ENCODE measurements at places on chromosomes 6 and 20. TPM values are rescaled to one million over a fixed set of nuclear protein-coding genes. Genes with fewer than 3 reads are reported as not detected.

- H3K27ac ChIP-seq = no peak overlapping the region
- H3K27me3 ChIP-seq = no peaks in the 10 kb centered on the region
- no peak overlapping the region for H3K4me3 ChIP-seq
- DNase-seq = no peak
Measured at GRCh38 chr20:4876301-4876700, 125.0 kb downstream of the SLC23A2 start.

The NFYA gene
- 42.1 TPM for total RNA-seq

The TMEM217 gene
- total RNA-seq = 4.6 TPM

GRCh38 chr6:47680051-47680450 lies 18.3 kb upstream of the ADGRF4 start:
- no peak overlapping the region for H3K4me3 ChIP-seq
- peaks cover 5% of the 10 kb centered on the region for H3K4me1 ChIP-seq
- no peak overlapping the region for H3K27ac ChIP-seq
- no peaks in the 10 kb centered on the region for H3K27me3 ChIP-seq
- H3K36me3 ChIP-seq = no peaks in the 10 kb centered on the region
- DNase-seq = peak; percentile 52

DNA sequence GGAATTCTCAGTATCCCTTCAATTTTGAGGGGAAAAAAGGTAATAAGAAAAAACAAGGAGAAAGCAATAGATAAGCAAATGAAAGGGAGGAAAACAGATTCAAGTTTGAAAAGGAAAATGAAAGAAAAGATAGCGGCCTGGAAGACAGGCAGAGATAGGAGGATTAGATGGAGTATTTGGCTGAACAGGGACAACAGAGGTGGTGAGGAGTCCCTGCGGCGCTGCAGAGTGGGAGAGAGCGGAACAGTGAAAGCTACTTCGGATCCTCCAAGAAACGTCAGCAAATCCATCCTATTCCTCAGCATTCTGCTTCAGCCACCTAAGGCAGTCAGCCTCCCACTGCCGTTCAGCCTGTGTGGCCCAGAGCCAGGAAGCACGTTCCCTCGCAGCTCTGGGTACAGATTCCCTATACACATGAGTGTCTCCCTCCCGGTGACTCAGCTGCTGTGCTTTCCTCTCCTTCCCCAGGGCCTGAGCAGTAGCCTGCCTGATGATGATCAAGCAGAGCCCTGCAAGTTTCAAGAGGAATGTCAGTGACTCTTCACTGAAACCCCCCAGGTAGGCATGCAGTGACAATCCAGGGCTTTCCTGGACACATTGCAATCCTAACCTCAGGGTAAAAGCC lies 43.4 kb upstream of the CDYL start:
- peak; percentile 91 for DNase-seq
- peak overlapping the region; percentile 68 for H3K27ac ChIP-seq
- H3K27me3 ChIP-seq = no peaks in the 10 kb centered on the region
- no peaks in the 10 kb centered on the region for H3K36me3 ChIP-seq

DNA sequence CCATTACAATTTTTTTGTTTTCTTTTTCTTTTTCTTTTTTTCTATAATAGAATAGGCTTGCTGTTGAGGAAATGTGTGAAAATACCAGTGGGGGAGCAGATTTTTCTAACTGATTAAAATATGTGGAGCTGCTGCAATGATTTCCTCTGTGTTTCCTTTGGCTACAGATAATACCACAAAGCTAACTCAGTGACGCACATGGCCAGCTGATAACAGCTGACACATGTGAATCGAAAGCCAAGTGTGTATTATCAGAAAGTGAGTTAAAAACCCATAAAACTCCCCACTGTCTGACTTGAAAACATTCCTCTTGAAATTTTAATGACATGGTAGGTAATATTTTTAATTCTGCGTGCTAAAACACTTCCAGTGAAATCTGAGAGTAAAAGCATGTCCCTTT lies 70.8 kb upstream of the AHI1 start:
- H3K4me3 ChIP-seq = no peak overlapping the region
- no peaks in the 10 kb centered on the region for H3K4me1 ChIP-seq
- no peaks in the 10 kb centered on the region for H3K27me3 ChIP-seq
- H3K27ac ChIP-seq = no peak overlapping the region
- DNase-seq = peak; percentile 13

The CLVS2 gene
- not detected for total RNA-seq

The MOG gene
- total RNA-seq = not detected

DNA sequence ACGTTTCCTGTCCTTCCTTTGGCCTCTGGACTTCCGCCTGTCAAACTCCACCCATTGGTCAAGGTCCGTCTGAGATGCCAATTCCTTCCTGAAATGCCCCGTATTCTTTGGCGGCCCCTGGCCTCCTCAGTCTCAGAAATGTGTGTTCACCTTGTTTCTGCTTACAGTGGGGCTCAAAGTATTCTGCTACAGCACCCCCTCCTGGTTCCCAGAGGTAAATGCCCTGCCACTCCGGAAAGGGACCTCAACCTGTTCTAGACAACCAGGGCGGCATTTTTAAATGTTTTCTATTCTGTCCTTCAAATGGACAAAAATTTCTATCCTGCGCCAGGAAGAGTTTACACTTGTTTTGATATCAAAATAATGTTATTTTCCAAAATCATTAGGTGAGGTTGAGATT lies 12.1 kb upstream of the PAX1 start:
- H3K4me3 ChIP-seq = no peak overlapping the region
- no peak overlapping the region for H3K27ac ChIP-seq
- DNase-seq = peak; percentile 9
- H3K4me1 ChIP-seq = peaks cover 7% of the 10 kb centered on the region
- no peaks in the 10 kb centered on the region for H3K36me3 ChIP-seq

The ABHD16B gene
- not detected for total RNA-seq

DNA sequence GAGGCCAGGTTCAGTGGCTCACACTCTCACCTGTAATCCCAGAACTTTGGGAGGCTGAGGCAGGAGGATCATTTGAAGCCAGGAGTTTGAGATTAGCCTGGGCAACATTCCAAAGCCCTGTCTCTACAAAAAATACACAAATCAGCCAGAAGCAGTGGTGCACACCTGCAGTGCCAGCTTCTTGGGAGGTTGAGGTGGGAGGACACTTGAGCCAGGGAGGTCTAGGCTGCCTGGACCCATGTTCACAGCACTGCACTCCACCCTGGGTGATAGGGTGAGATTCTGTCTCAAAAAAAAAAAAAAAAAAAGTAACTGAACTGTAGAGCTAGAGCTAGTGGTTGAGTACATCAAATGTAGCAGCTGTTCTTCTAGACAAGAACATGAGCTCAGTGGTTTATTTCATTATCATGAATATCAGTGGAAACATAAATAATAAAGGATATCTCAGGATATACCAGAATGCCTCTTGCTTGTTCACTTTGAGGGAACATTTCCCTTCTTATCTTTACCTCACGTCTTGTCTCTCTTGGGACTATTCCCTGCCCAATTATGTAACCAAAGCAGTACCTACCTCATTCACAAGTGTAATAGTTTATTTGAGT lies 17.6 kb downstream of the NANP start:
- H3K4me3 ChIP-seq = no peak overlapping the region
- no peaks in the 10 kb centered on the region for H3K27me3 ChIP-seq
- no peaks in the 10 kb centered on the region for H3K36me3 ChIP-seq
- no peak for DNase-seq

Data from MCF 10A (cell line).